Right atrium auricular region (tissue), 2 donors: ENCODE measurements at places on chromosomes 13 and 19. TPM values are rescaled to one million over a fixed set of nuclear protein-coding genes. Genes with fewer than 3 reads are reported as not detected.

FLT3 gene
- 0.12 TPM for total RNA-seq

RHPN2 gene
- total RNA-seq: 5.9 TPM

NLRP11 gene
- total RNA-seq: not detected

PDX1 gene
- total RNA-seq: not detected

MEF2B gene
- not detected for total RNA-seq

C19orf67 gene
- total RNA-seq: not detected

SIGLEC9 gene
- 1.5 TPM for total RNA-seq

GPATCH1 gene
- 8.5 TPM for total RNA-seq

VSTM2B gene
- not detected for total RNA-seq

IGFL2 gene
- total RNA-seq: not detected

DNA sequence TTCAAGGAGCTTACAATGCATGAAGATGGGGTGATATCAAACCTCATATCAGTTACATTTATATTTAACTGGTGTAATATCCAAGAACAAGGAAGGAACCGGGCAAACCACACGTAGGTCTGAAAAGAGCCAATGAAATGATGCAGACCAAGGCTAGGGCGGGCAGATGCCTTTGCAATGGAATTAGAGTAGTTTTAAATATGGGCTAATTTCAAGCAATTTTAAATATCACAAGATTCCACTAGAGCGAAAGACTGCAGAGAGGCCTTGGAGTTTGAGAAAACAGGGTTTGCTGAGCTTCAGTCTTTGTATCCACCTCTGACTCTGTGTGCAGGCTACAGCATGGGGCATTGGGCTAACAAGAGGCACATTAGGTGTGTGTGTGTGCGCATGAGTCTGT, 53.9 kb upstream of the ZNF536 start:
- no peak for DNase-seq

- no peak for DNase-seq
Measured at GRCh38 chr13:81677857-81678256, 1336.9 kb upstream of the SPRY2 start.

- DNase-seq: no peak
Measured at GRCh38 chr13:70170689-70171088, 62.4 kb upstream of the KLHL1 start.

DNA sequence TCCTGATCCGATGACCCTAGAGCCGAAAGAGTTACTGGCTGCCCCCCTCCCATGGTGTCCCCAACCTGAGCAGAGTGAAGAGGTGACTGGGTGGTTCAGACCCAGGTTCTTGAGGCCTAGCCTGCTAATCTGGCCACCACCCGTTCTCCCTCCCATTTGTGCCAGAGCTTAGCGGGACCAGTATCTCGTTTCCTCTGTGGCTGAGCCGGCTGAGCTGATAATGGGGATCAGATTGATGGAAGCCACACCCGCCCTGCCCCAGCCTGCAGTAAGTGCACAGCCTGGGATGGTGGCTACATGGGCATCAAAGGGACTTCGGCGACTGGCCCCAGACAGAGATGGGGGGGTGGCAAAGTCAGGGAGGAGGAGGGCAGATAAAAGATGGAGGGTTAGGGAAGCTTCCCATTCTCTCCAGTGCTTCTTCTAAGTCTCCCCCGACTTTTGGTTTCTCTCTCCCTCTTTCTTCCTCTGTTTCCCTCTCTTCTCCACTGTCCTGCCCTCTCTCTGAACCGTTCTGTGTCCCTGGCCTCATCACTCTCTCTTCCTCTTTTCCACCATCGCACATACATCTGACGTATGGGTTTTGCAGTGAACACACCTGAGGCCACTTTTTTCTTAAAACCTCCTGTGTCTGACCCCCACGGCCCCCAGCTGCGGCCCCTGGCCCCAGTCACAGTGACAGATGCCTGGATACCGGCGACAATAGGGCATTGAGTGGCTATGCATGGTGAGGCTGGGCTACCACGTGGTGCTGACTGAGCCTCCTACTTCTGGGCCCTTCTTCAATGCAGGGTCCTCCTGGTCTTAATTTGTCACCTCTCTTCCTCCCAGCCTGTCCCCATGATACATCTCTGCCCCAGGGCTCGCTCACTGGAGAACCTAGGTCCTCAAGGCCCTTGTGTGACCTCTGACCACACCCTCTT, 2.4 kb downstream of the ELAVL3 start:
- DNase-seq: no peak

- no peak for DNase-seq
Measured at GRCh38 chr19:28534766-28535351, 678.1 kb downstream of the UQCRFS1 start.

DNA sequence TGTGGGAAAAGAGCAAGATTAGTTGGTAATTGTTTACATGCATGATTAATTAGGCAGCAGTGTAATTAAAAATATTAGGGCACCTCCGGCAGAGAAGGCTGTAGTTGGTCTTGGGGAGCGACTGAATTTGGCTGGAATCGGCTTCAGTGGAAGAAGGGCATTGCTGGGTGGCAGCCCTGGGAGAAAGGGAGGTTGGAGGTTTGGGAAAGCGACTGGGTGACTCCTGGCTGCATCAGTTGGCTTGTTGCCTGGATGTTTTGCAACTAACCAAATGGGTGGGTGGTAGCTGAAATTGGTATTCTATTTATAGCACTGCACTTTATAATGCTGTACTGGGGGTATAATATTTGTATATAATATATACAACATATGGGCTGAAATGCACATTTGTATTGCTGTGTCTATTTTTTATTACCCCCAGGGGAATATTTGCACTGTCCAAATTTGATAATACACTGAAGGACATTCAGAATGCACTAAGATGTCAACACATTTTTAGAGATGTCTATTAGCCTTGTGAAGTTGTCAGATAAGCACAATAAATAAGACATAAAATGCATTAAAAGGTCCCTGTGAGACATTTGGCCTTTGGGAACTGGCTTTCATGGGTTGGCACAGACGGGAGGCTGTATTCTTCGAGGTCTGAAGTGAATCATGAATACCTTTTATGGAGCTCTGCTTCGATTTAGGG, 1.7 kb downstream of the B3GLCT start:
- DNase-seq: no peak

GRCh38 chr13:73040484-73040883, 18.3 kb upstream of the KLF5 start:
- no peak for DNase-seq

GRCh38 chr13:25249001-25249543, 38.2 kb downstream of the MTMR6 start:
- no peak for DNase-seq

- no peak for DNase-seq
Measured at GRCh38 chr13:67538906-67539305, 308.8 kb upstream of the PCDH9 start.

DNA sequence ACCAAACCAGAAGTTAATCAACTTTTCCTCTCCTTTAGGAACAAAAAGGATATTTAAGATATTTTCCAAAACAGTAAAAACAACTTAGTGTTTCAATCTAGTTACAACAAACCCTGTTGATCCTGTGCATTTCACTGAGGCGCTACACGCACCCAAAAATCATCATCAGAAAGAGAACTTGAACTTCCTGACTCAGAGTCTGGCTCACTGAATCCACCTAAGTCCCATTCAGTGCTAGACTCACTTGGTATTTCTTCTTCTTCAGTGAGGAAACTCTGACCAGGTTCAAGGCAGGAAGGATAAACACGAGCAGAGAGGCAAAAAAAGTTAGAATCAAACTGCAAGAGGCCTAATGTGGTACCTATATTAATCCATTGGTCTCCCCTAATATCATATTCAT, 2.2 kb downstream of the KBTBD6 start:
- no peak for DNase-seq

- no peak for DNase-seq
Measured at GRCh38 chr13:94550062-94550738, 45.8 kb downstream of the TGDS start.

GRCh38 chr13:53342623-53343360, 314.2 kb downstream of the OLFM4 start:
- no peak for DNase-seq

DNA sequence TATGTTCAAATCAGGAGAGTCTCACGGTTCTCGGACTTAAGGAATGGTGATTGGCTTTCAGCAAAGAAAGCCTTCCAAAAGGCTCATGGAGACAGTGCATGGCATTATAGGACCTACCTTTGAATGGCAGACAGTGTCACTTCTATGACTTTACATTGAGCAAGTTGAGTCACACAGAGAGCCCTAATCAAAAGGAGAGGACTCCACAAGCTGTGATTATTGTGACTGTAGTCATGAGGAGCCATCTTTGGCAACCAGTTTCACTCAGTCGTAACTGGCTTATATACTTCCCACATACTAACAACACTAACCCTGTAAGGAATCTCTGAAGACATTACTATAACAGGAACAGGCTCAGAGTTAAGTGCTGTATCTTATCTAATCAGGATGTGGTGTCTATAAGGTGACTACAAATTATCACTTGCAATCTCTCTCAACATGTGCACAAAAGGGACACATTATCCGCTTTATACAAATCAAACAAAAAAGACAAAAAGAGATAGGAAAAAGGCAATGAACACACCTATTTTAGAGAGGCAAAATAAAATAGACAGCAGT, 6.1 kb downstream of the LGALS14 start:
- no peak for DNase-seq

DNA sequence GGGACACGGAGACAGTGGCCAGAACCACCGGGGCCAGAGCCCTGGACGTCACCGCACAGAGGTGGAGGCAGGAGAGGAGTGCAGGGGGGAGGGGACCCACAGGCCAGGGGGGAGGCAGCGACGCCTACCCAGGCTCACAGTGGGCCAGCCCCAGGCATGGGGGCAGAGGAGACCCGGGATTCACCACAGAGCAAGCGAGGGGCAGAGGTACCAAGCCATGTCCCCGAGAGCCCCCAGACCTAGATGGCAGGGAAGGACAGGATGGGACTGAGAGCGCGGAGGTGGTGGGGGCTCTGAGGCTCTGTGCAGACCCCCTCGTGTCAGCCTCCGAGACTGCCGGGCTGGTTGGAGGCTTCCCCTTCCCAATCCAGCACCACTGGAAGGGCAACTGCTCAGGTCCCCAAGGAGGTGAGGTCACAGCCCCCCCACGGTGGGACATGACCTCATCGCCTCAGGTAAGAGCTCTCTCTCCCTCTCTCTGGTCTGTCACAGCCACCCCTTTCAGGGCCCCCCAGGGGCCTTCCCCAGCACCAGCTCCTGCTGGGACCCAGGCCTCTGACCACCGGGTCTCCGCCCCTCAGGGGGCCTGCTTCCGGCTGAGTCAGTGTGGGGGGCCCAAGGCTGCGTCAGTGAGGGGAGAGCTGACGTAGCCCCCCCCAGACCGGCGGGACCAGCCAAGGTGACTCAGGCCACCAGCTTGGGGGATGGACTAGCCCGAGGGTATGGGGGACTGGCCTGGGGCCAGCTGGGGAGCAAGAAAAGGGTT, 2.2 kb upstream of the IL11 start:
- DNase-seq: no peak

DNA sequence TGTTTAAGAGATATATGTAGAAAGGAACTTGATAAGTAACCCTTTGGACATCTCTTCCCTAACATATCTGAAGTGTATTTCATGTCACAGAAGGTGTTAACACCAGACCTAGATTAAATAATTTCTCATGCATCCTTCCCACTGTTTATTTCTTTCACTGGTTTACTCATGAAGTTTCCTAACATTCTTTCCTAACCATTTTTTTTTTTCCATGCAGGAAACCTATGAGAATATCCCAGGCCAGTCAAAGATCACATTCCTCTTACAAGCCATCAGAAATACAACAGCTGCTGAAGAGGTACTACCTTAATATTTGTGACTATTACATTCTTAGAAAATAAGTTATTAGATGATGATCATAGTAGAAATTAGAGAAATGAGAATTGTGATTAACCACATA, 28.8 kb downstream of the IPO5 start:
- no peak for DNase-seq

- DNase-seq: no peak
Measured at GRCh38 chr19:46587861-46588260, 13.3 kb upstream of the CALM3 start.

DNA sequence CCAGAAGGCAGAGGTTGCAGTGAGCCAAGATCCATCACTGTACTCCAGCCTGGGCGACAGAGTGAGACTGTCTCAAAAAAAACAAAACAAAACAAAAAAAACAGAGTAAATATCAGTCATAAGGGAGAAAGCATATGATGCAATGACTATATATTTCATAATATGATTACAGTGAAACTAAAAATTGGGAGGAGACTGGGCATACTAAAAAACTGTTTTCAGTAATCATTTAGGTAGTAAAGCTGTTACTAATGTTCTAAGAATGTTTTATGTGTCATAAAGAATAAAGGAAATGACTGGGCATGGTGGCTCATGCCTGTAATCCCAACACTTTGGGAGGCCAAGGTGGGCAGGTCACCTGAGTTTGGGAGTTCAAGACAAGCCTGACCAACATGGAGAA, 15.9 kb downstream of the ZNF573 start:
- DNase-seq: no peak

GRCh38 chr19:662207-662961, 630 bp downstream of the RNF126 start:
- no peak for DNase-seq

DNA sequence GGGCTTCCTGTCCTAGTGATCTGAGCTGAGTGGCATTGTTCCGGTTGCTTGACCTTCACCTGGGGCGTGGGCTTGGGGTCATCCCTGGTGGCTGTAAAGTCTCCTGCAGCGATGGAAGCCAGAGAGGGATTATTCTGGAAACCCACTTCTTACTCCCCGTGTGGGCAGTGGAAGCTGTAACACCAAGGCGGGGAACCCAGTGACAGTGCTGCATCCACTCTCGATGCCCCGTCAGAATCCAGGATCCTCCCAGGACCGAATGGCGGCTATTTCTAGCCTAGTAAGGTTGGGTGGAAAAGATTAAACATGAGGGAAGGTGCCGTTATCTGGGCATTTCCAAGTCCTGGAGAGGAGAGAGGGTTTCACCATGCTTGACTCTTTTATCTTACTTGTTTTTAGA, 280.6 kb downstream of the ZNF536 start:
- no peak for DNase-seq

DNA sequence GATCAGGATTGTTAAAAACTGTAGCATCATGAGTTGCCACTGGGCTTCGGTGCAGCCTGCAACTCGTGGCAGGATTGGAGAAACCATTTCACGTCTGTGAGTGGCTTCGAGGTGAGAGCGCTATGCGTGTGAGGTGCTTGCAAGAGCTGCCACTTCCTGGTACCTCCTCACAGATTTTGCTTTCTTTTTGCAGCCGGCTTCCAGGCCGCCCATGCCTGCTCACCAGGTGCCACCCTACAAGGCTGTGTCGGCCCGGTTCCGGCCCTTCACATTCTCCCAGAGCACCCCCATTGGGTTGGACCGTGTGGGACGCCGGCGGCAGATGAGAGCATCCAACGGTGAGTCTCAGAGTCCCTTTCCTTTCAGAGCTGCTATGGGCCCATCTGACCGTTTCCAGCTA, 57.9 kb upstream of the C1QTNF9 start:
- no peak for DNase-seq

DNA sequence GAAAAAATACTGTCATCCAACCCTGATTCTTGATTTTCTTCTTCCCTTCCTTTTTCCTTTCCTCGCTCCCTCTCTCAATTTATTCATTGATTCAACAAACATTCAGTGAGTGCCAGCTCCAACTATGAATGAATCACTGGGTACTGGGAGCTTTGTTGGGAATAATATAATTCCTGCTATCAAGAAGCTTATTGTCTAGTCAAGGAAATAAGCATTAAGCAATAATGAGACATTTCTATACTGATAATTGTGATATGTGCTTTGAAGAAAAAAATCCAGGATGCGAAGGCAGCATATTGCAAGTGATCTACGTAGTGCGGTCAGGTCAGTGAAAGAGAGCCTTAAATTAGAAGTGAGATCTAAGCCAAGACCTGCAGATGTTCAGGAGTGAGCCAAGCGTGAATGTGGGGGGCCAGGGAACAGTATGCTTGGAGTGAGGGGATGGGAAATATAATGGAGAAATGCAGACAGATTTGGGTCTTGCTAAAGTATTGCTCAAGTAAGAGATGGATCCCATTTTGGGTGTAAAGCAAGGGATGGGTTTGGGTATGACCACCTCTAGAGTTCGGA, 253.5 kb downstream of the LHFPL6 start:
- DNase-seq: no peak
